NCI-H1694 treated with DMSO at 0.1 percent for 48 hours (cell line): ENCODE measurements at places on chromosomes 1 and 21.

DNA sequence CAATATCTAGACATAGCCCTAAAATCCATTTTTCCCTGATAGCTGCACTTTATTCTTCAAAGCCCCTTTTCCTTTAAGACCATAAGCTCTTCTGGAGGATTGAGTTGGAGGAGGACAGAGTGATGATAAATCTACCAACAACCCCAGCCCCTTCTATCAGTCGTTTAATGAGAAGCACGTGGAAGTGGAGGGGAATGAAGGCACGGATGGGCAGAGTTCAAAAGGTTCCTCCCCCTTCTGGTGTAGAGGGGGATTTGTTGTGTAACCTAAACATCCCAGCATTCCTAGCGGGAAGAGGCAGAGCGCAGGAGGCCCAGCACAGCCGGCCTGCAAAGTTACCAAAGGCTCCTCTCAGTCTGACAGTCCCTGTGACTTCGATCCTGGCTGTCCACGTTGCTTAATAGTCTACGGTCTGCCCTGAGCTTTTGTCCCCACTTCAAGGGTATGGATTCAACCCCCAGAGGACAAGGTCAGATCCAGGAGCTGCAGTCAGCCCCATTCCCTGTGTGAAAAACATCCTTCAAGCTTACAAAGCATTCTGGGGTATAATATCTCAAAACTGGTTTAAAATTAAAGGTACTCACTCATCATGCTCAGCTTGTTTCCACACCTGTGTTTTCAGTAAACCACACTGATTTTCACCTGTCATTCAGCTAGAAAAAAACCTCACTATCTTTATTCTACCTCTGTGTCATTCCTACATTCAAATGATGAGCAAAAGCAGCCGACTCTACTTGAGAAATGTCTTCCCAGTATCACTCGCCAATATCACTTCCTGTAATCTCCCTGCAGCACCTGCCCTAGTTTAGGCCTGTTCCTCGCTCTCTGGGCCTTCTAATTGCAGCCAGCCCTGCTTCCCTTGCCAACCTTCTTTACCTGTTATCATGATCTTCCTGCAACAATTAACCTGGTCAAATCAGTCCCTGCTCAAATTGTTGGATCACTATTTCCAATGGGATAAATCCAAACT, 117.9 kb downstream of the PLPP3 start:
- DNase-seq = no peak

DNA sequence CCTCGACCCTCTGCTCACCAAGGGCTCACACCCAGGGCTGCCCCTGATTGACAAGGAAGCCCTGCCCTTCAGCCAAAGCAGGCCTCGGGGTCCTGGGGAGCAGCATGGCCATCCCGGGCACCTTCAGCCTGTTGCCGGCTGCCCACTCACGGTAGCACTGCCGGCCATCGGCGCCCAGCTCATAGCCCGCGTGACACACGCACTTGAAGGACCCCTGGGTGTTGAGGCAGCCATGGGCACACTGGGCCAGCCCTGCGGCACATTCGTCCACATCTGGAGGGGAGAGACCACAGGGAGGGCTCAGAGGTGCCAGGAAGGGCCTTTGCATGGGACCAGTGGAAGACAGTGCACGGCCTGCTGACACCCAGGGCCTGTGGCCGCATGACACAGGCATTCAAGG, 57.4 kb downstream of the ARHGEF16 start:
- no peak for DNase-seq

DNA sequence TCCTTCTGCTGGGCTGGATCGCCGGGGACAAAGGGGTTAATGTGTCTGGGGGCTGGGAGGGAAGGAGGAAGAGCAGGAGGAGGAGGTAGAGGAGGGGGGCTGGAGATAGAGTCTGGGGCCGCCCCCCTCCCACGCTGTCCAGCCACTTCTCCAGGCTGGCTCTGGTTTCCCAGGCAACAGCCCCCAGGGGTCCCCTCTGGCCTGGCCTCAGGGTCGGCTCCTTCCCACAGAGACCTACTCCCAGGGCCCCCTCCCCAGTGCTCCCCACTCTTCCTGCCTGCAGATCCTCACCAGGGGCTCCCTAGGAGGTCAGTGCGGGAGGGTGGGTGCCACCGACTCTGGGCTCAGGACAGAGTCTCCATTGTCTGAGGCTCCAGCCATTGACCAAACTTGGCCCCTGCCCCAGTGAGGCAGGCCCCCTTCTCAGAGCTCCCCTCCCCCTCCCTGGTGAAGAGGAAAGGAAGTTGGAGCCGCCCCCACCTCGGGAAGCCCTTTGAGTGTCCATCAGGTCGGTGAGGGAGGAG, 34.1 kb downstream of the ARHGEF10L start:
- no peak for DNase-seq

DNA sequence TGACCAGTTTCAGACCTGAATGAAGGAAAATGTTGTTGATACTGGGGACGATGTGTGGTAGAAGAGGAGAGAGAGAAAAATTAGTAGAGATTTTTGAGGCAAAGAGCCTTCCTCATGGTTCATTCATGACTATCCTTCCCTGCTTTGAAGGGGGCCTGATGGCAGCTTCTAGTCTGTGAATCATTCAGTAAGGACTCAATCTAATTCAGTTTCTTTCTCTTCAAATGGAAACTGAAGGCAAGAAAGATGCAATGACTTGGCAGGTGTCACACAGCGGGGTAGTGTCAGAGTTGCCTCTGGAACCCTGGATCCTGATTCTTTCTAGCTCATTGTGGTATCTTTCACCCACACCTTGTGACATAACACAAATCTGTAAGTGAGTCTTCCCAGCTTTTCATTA, 14.9 kb upstream of the CD5L start:
- no peak for DNase-seq

GRCh38 chr21:25572861-25573310, 34.4 kb downstream of the MRPL39 start:
- no peak for DNase-seq

DNA sequence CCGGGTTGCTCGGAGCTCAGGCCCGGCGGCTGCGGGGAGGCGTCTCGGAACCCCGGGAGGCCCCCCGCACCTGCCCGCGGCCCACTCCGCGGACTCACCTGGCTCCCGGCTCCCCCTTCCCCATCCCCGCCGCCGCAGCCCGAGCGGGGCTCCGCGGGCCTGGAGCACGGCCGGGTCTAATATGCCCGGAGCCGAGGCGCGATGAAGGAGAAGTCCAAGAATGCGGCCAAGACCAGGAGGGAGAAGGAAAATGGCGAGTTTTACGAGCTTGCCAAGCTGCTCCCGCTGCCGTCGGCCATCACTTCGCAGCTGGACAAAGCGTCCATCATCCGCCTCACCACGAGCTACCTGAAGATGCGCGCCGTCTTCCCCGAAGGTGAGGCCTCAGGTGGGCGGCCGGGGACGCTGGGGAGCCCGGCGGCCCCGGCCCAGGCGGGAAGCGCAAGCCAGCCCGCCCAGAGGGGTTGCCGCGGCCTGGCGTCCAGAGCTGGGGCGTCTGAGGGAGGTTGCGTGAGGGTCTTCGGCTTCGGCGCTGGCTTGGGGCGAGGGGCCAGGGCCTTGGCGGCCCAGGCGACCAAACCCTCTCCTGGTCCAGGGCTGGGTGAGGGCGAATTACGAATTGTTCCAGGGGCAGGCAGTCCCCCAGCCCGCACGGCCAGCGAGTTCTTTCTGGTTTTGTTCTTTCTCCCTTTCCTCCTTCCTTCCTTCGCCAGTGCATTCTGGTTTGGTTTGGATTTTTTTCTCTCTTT, 805 bp downstream of the SIM2 start:
- DNase-seq = no peak

DNA sequence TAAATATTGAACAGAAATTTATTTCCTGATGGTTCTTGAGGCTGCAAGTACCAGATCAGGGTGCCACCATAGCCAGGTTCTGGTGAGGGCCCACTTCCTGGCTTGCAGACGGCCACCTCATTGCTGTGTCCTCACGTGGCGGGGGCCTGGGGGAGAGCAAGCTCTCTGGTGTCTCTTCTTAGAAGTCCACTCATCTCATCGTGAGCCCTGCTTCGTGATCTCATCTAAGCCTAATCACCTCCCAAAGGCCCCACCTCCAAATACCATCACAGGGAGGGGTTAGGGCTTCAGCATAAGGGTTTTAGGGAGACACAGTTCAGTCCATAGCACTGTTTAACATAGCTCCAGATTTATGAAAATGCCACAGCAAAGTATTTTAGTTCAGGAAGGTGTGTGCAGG, 119.7 kb downstream of the PRDM2 start:
- no peak for DNase-seq

DNA sequence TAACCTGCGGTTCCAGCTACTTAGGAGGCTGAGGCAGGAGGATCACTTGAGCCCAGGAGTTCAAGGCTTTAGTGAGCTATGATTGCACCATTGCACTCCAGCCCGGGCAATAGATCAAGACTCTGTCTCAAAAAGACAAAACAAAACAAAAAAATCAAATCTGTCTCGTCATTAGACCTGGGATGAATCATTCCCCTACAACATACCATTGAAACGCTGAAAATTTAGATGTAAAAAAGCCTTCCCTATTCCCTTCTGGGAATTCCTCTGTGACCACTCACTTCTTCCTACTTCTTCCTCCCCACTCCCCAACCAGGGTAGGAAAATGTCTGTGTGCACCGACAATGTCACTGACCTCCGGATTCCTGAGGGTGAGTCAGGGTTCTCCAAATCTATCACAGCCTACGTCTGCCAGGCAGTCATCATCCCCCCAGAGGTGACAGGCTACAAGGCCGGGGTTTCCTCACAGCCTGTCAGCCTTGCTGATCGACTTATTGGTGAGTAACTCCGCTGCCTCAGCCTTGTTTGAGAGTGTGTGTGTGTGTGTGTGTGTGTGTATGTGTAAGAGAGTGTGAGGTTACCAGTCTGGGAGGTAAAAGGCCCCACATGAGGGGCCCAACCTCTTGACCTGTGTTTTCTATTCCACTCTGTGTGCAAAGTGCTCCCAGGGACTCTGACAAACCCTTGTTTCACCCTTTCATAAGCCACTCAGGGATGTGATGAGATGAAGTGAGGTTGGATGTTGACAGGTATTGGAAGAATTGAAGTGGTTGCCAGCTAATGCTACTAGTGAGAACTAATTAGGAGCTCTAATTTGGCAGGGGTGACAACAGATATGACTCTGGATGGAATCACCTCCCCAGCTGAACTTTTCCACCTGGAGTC, 16.3 kb upstream of the SARS1 start:
- DNase-seq = no peak

DNA sequence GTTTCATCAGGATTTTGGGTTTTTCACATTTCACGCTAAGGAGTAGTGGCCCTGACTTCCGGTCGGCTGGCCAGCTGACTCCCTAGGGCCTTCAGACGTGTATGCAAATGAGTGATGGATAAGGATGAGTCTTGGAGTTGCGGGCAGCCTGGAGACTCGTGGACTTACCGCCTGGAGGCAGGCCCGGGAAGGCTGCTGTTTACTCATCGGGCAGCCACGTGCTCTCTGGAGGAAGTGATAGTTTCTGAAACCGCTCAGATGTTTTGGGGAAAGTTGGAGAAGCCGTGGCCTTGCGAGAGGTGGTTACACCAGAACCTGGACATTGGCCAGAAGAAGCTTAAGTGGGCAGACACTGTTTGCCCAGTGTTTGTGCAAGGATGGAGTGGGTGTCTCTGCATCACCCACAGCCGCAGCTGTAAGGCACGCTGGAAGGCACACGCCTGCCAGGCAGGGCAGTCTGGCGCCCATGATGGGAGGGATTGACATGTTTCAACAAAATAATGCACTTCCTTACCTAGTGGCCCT, 23.1 kb upstream of the TNFRSF1B start:
- no peak for DNase-seq

GRCh38 chr1:230922620-230923019, 54.3 kb upstream of the C1orf198 start:
- DNase-seq = no peak

DNA sequence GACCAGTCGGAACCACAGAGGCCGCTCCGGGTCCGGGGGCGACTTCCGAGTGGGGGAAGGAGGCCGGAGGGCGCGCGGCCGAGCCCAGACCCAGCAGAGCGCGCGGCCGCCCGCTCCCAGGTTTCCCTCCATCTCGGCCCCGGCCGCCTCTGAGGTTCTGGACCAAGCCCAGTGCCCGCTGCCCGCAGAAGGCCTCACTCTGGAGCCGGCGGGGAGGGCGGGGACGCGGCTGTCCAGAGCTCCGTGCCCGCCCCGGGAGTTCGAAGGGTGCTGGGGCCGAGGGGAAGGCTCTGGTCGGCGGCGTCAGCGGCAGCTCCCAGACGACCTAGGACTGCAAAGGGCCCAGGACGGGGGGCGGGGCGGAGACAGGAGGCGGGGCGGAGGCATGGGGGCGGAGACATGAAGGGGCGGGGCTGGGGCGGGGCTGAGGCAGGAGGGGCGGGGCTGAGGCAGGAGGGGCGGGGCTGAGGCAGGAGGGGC, 48.0 kb upstream of the SLC19A1 start:
- DNase-seq = no peak

DNA sequence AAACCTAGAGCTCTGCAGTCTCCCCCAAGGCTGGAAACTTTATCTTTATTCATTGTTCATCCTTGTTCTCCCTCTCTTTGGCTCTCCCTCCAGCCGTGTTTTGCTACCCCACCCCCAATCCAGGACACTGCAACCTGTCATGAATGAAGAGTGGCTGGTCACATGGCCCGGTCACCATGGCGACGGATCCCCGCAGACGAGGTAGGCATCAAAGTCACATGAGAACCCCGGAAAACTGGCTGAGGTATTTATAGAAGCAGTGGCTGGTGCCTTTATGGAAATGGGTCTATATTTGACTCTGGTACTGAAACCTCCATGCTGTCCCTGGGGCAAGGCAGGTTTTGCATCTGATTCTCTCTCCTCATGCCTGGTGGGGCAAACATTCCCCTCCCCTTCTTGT, 13.4 kb upstream of the SLC6A17 start:
- peak; percentile 43 for DNase-seq

DNA sequence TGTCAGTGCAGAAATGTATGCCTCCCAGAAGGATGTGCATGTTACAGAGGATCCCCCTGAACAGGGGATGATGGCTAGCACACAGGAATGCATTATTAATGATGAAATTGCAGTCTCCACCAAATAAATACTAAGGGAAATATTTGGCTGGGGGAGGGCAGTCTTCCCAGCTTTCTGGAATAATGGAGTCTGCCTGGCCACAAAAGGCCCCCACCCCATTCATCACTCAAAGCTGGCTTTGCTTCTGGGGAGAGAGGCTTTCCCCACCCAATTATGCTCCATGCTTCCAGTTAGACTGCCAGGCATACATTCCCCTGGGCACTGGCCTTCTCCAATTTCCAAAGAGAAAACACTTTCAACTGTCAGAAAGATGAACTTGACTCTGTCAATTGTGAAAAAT, 302.7 kb downstream of the SIPA1L2 start:
- DNase-seq = no peak

DNA sequence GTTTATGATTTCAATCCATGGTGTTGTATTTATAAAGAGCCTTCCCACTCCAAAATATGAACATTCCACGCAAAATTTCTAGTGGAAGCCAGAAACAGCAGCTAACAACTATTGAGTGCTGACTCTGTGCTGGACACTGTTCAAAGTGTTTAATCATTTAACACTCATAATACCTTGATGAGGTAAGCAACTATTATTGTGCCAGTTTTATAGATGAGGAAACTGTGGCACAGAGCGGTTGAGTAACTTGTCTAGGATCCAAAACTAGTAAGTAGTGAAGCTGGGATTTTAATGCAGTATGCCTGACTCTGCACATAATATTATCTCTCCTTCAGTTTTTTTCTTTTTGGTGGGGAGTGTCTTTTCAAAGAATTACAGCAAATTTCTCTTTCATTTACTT, 228.3 kb downstream of the SLC35F3 start:
- no peak for DNase-seq

- no peak for DNase-seq
Measured at GRCh38 chr21:42558846-42559245, 45.2 kb downstream of the SLC37A1 start.

- DNase-seq = no peak
Measured at GRCh38 chr1:93651695-93652094, 29.9 kb downstream of the BCAR3 start.

GRCh38 chr1:25699500-25700143, 83.0 kb downstream of the MAN1C1 start:
- DNase-seq = peak; percentile 5
